ENCODE measurements at places on chromosomes 7 and 10. TPM values are rescaled to one million over a fixed set of nuclear protein-coding genes. Genes with fewer than 3 reads are reported as not detected.

- DNase-seq, result no peak
Measured at GRCh38 chr7:111872450-111873325, 310.4 kb upstream of the IMMP2L start.

DNA sequence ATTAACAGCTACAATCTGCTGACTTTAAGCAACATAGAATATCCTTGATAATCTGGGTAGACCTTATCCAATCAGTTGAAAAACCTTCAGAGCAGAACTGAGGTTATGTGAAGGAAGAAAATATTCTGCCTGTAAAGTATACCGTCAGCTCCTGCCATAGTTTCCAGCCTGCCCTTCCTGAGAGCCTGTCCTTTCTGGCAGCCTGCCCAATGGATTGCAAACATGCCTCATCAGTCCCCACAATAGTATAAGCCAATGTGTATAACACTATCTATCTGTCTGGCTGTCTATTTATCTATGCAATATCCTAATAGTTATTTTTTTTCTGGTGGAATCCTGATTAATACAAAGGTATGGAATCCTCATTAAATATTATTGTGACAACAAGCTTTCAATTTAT lies 489.2 kb upstream of the KCND2 start:
- DNase-seq, result no peak

DNA sequence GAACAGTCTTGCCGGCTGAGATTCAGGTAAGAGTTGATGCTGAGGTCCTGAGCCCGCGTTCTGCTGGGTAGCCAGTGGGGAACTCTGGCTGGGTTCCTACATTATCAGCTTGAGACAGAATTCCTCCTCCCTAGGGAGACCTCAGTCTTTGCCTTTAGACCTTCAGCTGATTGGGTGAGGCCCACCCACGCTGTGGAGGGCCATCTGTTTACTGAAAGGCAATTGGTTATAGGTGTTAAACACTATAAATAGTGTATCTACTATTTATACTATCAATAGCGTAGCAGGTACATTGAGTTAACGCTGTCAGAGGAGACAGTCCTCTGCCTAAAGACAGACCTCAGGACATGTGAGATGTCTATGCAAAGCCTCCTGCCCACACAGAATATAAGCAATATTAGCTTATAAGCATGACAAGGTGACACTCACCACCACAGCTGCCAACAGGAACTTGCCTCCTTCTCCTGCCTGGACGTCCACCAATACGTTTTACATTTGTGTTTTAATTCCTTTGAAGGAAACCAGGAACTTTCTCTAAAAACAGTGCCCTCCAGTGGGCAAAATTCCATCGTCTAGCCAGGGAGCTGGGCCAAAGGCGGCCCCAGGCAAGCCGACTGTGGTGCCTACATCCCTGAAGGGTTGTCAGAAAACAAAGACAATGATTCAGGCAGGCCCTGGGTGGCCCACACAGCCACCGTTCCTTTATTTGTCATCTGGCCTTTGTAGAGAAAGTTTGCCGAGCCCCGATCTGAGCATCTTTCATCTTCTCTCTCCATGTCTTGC lies 58.8 kb downstream of the INSIG1 start:
- peak; percentile 31 for DNase-seq

DNA sequence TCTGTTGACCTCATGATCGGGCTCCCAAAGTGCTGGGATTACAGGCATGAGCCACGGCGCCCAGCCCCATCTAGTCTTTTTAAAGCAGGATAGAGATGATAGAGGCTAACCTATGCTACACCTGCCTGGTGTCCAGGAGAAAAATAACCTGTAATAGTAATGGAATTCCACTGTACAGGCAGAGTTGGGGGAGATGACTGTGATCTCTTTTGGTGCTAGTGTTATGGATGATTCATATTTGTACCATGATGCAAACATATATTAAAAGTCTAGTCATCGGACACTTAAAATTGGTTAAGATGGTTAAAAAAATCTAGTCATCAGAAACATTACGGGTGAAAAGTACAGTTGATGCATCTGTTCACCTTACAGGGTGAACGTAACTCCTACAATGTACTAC lies 6.1 kb upstream of the SAR1A start:
- DNase-seq, result no peak

The PKD2L1 gene
- total RNA-seq, result 0.17 TPM

The PLAC9 gene
- total RNA-seq, result not detected

DNA sequence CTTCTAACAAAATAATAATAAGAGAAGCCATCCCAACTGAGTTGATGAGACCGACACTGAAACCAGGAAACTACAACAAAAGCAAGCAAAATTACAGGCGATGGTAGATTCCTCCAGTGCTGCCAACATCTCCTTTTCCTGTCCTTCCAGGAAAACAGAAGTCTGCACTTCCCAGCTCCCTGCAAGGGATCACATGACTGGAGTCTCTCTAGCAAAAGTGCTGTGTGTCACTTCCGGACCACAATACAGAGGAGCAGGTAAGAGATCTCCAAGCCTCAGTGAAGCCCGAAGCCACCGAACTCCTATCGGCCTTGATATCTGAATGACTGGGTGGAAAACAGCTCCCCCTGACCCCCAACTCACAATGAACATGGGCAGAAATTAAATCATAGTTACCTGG lies 63.2 kb downstream of the SMURF1 start:
- no peak for DNase-seq

GRCh38 chr10:69316313-69317059 lies 38.2 kb downstream of the HK1 start:
- no peak for DNase-seq

The TMEM196 gene
- total RNA-seq, result not detected

GRCh38 chr10:71465551-71466252 lies 69.0 kb downstream of the CDH23 start:
- no peak for DNase-seq

GRCh38 chr7:39130857-39131526 lies 153.3 kb downstream of the POU6F2 start:
- no peak for DNase-seq

DNA sequence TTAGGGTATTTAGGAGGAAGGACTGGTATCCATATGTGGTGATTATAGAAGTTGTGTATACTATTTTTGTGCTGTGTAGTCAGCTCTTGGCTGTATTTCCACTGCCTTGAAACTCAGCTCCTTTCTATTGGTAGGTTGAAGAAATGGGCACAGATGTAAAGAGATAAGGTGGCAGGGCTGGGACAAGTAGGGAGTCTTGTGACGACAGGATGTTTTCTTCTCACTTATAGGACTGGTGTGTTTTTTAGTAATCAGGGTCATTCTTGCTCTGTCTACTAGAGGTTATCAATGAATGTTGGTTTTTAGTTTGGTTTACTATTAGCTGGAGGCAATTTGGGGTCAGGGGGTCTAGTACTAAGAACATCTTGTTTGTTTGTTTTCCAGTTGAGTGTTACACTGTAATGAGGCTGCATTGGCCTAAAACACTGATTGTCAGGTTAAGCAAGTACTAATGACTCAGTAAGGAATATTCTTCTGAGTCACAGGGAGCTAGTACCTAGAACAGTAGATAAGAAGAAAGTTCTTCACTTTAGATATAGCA lies 11.8 kb downstream of the UBN2 start:
- DNase-seq, result no peak

The NUTM2E gene
- 0.15 TPM for total RNA-seq

The NPY4R2 gene
- not detected for total RNA-seq

The SAP25 gene
- total RNA-seq, result 4.4 TPM

The TMEM26 gene
- not detected for total RNA-seq

GRCh38 chr7:158247758-158248487 lies 339.7 kb downstream of the PTPRN2 start:
- no peak for DNase-seq

DNA sequence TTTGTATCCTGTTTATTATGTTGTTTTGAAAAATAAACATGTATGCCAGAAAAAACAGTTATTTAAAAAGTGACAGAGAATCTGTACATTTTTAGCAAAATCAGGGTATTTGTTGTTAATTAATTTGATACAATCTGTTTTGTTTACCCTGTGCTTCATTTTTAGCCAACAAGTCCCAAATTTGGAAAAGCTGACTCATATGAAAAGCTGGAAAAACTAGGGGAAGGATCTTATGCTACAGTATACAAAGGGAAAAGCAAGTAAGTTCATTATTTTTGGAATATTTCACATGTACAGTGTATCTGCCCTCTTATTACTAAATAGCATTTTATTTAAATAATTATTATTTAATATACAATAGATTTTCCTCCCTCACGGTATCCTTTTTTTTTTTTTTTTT lies 151.4 kb downstream of the CDK14 start:
- no peak for DNase-seq

GRCh38 chr10:129718548-129719414 lies 245.3 kb downstream of the EBF3 start:
- no peak for DNase-seq

The ESYT2 gene
- 68.2 TPM for total RNA-seq

The CALU gene
- total RNA-seq, result 106 TPM

DNA sequence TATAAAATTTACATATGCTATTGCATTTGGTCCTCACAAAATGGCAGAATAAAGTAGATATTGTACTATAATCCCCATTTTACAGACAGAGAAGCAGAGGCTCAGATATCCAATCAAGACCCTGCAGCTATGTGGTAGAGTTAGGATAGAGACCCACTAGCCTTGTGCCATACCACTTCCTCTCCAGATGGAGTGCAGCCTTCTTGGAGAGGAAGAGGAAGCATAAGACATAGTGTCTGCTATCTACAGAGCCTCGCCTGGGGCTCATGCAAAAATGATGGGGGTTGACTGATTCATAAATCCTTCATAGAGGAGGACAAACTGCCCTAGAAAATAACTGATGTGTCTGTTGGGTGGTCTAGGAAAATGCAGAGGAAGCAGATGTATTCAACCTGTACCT lies 447.3 kb downstream of the KCNMA1 start:
- DNase-seq, result no peak

The MMRN2 gene
- total RNA-seq, result 8.3 TPM

The PHYHIPL gene
- total RNA-seq, result not detected

The RNF32 gene
- 3.4 TPM for total RNA-seq

DNA sequence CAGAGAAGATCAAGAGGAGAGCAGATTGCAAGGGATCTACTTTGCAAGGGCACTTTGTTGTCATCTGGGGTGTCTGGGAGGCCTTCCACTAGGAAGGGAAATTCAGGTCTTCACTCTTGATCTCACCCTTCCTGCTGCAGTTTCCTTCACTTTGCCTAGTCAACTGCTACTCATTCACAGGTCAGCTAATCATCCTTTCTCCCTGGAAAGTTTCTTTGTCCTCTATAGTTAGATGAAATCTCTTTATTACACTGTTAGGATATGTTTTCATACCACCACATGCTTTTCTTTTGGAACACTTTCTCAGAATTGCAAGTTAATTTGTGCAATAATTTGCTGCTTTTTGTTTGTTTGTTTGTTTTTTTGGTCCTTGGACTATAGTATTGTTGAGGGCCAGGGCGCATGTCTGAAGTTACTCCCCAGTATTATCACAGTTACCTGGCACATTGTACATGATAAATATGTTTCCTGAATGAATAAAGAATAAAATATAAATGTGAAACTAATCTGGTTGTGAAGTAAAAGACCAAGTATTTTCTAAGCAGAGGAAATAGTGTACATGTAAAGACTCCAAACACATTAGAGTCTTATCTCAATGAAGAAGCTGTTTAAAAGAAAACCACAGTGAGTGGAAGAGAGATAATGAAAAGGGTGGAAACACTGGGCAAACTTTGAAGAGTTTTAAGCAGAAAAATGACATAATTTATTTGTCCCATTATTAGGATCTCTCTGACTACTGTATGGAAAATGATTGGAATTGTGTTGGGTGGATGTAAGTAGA lies 139.9 kb upstream of the DGKB start:
- DNase-seq, result no peak

DNA sequence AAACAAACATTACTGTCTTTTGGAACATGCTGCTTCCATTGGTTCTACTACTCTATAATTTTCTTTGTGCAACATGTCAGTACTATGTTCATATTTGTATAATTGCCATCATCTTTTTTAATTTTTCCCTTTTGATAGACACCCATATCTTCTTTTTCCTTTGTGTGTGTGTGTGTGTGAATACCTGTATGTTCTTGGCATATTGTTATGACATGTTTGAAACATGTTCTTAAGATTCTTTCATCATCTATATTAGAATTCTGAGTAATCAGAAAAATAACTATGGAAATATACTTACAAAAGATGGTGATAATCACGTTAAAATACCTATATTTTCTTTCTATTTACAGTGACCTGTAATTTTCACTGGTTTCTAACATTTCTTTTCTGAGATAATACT lies 3.5 kb upstream of the CDK6 start:
- no peak for DNase-seq

DNA sequence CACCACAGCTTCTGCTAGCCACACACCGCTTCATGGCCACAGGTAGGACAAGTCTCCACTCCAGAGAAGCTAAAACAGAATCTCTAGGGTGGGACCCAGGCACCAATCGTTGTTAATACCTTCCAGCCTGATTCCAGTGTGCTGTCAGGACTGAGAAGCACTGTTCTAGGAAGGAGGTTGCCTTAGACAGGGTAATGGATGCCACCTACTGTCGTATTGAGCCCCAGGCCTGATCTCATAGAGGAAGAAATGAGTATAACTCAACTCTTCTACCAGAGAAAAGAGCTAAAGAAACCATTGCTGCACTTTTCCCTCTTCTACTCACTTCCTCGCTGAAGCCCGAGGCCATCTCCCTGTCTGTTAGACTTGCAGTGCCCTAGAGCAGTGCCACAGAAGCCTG lies 31.8 kb downstream of the CNNM1 start:
- no peak for DNase-seq

- no peak for DNase-seq
Measured at GRCh38 chr7:107708956-107709355, 35.0 kb upstream of the CBLL1 start.

GRCh38 chr7:120724955-120725354 lies 133.0 kb downstream of the TSPAN12 start:
- DNase-seq, result no peak

The OR6V1 gene
- not detected for total RNA-seq

GRCh38 chr10:110568055-110568735 lies 700 bp downstream of the SMC3 start:
- DNase-seq, result no peak

DNA sequence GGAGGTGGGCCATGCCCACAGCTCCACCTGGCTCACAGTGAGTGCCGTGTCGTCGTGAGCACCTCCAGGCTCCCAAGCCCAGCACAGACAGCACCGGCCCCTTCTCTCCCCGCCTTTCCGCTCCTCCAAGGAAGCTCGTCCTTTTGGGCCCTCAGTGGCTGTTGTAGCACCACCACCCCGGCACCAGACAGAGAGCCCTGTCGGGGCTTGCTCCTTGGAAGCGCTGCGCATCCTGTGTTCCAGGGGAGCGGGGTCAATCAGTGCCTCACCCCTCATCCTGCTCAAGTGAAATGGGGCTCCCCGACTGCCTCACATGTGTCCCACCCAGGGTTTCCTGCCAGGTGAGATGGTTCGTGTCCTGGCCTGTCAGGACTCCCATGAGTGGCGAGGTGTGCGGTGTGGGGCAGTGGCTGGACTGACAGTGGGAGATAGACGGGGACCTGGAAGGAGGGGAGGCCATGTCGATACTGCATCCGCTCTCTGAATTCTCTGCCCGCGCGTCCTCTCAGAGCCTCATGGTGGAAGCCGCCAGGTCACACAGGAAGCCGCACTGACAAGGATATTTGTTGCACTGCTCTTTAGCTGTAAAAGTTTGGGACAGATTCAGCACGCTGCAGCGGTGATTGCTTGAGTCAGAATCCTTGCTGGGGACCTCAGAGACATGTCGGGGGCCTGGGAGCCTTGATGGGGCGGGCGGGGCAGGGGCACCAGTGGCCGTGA lies 107.1 kb downstream of the INPP5A start:
- no peak for DNase-seq

GRCh38 chr7:64870656-64871055 lies 32.4 kb upstream of the ZNF273 start:
- no peak for DNase-seq

The TTYH3 gene
- total RNA-seq, result 40.3 TPM

The CLRN3 gene
- total RNA-seq, result 0.39 TPM

The TAS2R41 gene
- total RNA-seq, result not detected

Measured in HCT116 (cell line).